ENCODE measurements at places on chromosomes 5 and 9.

DNA sequence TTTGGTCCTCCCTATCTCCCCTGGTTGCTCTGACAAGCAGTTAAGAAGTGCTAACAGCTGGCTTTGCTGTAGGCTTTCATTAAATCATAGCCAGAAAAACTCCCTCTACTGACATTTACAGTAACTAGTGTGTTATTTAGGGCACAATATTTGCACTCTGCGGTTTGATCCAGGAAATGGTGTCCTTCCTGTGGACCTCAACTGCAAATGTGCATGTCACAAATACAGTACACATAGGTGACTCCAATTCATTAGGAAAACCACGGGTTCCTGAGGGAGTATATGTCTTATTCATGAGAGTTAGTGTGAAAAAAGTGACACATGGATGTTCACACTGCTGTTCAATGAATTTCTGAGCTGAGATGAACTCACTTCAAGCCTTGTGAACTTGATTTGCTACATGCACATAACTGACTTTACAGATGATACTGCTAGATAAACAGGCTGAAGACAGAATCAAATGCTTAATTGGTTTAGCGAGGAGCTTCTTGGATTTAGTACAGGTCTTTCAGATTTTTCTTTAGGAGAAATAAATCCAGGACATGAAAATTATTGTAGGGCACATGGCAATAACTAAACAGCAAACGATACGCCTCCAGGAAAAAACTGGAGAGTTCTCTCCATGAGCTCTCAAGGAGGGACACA lies 281.5 kb downstream of the EFNA5 start:
- DNase-seq: peak; percentile 78

DNA sequence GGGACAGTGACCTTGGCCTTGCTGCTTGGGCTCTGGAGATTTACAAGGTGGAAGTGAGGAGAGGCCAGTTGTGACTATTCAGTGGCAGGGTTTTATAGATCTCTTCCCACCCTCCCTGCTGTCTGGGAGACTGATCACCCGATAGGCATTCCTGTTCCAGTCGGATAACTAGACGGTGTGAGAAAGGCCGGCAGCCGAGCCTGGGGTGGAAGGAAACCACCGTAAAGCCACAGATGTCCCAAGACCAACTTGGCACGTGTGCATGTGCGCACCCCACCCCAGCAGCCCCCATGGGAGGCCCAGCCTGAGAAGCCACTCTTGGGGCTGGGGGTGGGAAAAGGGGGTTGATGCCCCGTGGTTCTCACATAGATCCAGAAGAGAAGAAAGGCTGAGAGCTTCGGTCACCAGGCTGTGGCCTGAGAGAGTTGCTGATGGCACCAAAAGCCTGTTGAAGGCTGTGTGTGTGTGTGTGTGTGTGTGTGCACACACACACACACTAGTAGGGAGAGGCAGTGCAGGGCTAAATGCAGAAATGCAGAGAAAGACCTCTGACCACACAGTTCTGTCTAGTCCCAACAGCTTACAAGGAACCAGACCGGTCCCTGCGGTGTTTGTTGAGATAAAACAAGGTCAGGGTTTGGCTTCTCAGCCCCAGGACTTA lies 225.8 kb downstream of the FANCC start:
- no peak for DNase-seq

- no peak for DNase-seq
These were observed 66.2 kb upstream of the WDR41 start for GRCh38 chr5:77558266-77558665.

GRCh38 chr5:95151694-95152093 lies 133.2 kb downstream of the MCTP1 start:
- DNase-seq: no peak

DNA sequence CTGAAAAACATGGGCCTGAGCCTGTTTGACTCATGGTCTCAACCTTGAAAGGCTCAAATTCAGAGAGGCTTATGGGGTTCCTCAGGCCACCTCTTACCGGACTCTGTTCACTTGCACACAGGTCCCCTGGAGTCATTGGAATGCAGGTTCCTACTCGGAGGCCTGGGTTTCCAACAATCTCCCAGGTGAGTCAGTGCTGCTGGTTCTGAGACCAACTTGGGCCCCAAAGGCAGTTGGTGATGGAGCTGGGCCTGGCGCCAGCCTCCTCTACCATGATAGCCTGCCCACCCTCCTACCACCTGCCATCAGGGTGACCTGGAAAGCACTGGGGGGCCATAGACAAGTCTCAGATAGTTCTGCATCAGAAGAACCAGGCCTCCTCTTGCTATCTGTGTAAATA lies 188.4 kb downstream of the RGS3 start:
- no peak for DNase-seq

DNA sequence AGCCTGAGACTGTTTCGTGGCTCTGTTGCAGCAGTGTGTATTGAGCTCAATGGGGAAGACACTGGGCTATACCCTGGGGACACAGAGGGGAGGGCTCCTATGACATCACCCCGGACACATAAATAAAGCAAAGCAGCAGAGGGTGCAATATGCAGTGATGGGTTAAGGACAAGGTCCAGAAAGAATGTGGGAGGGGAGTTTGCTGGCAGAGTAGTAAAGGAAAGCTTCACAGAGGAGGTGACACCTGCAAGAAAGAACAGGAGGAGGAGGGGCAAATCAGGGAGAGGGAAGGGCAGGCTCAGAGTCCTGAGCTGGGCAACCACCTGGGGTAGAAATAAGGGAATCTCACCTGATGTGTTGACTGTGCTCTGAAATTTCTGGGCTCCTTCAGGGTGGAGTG lies 35.3 kb upstream of the CDKN2AIPNL start:
- no peak for DNase-seq

DNA sequence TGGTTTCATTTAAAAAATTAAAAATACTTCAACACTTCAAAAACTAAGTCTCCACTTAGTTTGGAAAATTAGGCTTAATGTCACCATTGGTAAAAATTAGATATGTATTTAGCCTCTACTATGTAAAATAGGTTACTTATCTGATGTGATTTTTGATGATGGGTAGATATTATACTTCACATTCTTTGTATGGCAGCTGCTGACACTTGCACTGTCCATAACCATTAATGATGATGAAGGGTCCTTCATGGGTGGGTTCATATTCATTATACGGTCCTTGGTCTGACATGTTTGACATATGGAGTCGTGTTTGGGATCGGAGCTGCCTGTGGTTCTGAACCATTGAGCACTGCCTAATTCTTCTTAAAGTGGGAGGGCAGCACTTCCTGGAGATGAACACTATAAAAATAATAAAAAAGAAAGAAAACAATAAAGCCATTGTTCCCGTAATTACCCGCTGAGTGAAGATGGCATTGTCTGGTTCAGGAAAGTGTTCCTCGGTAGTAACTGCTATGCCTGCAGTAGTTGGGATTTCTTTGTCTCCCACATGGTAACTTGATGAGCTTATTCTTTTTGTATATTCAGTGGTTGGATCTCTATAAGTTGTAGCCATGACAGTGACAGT lies 2.2 kb downstream of the LRRTM2 start:
- no peak for DNase-seq

- DNase-seq: no peak
These were observed 225.8 kb upstream of the CYLC2 start for GRCh38 chr9:102769307-102769706.

- no peak for DNase-seq
These were observed 142.1 kb downstream of the LIFR start for GRCh38 chr5:38414348-38414747.

DNA sequence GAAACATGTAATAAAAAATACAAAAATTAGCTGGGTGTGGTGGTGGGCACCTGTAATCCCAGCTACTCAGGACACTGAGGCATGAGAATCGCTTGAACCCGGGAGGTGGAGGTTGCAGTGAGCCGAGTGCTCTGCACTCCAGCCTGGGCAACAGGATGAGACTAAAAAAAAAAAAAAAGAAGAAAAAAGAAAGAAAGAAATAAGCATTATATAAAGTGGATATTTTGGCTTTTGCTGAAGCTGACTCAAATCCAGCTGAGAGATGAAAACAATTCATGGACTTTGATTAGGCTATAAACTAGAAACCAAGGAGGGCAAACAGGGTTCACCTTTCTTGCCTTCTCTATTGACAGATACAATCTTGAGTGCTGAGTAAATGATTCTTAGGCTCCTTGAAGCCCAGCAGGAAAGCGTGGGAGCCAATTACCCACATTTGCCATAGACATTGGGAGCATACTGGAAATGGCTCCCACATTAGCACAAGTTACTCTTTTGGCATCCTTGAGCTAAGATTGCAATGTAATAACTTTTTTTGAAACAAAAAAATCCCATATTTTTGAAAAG lies 2.4 kb upstream of the BTF3 start:
- DNase-seq: no peak

GRCh38 chr9:122444041-122444733 lies 33.5 kb downstream of the OR1J1 start:
- DNase-seq: no peak

GRCh38 chr5:35694481-35694880 lies 76.8 kb downstream of the SPEF2 start:
- DNase-seq: no peak

DNA sequence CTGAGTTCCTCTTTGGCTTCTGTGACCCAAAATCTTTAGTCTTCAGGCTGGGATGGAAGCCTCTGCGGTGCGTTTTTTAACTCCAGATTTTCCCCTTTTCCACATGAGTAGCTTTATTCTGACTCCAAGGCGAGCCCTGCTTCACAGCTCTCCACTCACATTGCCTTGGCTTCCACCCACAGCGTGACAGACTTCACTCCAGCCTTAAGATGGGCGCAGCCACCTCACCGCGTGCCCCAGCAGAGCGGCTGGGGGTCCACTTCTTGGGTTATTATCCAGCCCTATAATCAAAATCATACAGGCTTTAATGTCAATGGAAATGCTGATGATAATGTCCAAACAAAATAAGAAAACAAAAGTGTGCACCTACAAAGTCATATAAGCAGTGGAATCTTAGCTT lies 1.2 kb downstream of the EXOC3 start:
- no peak for DNase-seq

GRCh38 chr9:21357479-21358460 lies 7.1 kb upstream of the IFNA6 start:
- DNase-seq: peak; percentile 68
